ENCODE measurements at places on chromosomes 6 and 20.

- DNase-seq: peak; percentile 59
Measured at GRCh38 chr20:16476032-16476431, 97.2 kb downstream of the KIF16B start.

- no peak for DNase-seq
Measured at GRCh38 chr6:44627091-44627882, 239.8 kb downstream of the CDC5L start.

DNA sequence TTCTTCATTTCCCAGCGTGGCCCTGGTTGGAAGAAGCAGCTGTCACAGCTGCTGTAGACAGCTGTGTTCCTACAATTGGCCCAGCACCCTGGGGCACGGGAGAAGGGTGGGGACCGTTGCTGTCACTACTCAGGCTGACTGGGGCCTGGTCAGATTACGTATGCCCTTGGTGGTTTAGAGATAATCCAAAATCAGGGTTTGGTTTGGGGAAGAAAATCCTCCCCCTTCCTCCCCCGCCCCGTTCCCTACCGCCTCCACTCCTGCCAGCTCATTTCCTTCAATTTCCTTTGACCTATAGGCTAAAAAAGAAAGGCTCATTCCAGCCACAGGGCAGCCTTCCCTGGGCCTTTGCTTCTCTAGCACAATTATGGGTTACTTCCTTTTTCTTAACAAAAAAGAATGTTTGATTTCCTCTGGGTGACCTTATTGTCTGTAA lies 292.7 kb downstream of the ESR1 start:
- DNase-seq: no peak

DNA sequence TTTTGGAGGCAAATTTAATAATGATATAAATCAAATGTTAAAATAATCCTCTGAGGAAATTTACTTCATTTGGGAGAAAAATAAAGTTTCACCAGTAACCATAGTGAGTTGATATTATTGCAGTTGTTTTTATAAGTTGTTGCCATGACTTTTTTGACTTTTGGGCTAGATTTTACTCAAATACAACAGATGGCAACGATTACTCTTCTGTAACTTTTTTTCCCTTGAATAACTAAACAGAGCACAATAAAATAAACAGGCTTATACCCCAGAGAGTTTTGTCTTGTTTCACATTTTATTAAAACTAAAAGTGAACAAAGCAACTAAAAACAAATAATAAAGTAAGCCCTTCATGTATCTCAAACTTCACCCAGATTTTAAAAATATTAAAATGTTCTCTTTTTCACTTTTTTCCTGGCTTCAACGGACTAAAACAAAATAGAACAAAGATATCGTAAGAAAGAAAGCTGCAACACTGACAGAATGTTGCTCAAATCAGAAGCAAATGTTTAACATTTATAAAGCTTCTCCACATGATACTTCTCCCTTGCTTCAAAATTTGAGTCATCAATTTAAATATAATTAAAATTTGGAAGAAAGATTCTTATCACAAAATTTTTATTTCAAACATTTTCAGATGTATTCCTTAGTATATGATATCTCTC lies 42.5 kb upstream of the BMP5 start:
- no peak for DNase-seq

DNA sequence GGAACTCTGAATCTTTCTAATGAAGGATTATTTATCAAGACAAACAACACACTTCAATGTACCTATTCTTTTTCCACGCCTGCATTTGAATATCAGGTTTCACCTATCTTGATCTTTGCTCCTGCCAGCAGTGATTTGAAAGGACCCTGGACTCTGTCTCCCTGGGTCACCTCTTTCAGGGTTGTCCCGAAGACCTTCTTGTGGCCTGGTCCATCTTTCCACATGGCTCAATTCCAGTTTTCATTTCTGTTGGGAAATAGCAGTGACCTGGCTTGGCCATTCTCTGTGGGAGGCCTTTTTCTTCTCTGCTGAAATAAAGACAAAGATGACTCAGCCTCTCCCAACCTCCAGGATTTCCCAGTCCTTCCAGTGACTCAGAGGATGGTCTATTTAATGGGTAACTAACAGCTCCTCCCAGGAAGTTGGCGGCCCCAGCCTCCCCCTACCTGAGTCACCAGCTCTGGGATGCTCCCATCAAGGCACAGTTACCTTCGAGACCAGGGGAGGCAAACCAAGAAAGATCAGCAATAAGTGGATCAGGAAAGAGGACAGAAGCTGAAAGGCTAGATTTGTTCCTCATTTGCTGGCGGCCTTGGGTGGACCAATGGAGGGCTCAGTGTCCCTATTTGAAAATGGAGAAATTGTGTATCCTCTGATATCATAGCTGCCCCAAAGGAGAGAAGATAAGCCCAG lies 120.2 kb upstream of the RNF24 start:
- no peak for DNase-seq

- DNase-seq: no peak
Measured at GRCh38 chr20:40849456-40849855, 160.4 kb upstream of the MAFB start.

- DNase-seq: peak; percentile 32
Measured at GRCh38 chr6:61809004-61809595, 476.9 kb downstream of the KHDRBS2 start.

DNA sequence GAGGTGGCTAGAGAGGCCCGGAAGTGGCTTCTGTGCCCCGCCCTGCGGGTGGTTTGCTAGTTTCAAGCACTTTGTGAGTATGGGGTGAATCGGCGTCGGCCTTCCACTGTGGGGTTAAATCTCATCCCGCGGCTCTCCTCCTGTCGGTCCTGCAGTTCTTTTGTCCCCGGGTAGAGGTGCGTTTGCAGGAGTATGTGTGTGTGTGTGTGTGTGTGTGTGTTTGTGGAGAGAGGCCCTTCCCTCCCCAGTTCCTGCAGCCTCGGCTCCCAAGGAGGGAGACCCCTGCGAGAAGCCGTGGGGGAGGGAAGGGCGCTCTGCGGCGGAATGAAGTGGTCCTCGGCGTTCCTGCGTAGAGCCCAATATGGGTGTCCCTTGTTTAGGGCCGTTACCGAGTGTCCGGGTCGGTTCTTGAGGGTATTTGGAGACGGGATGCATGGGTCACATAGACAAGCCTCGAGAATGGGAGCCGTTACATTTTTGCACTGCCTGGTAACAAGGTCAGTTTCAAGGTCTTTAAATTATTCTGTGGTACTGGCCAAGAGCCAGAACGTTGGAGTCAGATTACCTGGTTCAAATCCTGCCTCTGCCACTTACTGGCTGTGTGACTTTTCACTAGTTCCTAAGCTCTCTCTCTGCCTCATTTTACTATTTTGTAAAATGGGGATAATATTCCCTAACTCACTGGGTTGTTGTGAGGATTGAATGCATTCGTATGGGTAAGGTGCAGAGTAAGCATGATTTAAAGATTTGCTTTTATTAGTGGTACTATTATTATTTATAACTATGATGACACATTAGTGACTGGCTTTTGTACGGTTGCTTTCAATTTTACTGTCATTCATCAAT lies at the start of gene ZKSCAN3:
TSS of gene ZKSCAN3 (plus strand) at position 56 of the 846 bp plus-strand sequence. CDS start 9,640 bp downstream, outside the sequence.
- DNase-seq: peak; percentile 77

- DNase-seq: peak; percentile 76
Measured at GRCh38 chr6:162856885-162857284, 129.1 kb downstream of the PACRG start.

DNA sequence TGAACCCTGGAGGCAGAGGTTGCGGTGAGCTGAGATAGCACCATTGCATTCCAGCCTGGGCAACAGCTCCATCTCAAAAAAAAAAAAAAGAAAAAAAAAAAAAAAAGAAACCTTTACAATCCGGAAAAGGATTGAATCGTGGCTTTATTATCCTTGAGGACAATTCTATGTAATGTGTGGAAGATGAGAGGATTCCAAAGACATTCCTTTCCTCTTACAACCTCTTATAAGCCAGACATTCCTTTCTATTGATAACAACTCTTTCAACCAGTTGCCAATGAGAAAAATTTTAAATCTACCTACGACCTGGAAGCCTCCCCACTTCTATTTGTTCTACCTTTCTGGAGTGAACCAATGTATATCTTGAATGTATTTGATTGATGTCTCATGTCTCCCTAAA lies 91.2 kb upstream of the EEF1E1 start:
- no peak for DNase-seq

DNA sequence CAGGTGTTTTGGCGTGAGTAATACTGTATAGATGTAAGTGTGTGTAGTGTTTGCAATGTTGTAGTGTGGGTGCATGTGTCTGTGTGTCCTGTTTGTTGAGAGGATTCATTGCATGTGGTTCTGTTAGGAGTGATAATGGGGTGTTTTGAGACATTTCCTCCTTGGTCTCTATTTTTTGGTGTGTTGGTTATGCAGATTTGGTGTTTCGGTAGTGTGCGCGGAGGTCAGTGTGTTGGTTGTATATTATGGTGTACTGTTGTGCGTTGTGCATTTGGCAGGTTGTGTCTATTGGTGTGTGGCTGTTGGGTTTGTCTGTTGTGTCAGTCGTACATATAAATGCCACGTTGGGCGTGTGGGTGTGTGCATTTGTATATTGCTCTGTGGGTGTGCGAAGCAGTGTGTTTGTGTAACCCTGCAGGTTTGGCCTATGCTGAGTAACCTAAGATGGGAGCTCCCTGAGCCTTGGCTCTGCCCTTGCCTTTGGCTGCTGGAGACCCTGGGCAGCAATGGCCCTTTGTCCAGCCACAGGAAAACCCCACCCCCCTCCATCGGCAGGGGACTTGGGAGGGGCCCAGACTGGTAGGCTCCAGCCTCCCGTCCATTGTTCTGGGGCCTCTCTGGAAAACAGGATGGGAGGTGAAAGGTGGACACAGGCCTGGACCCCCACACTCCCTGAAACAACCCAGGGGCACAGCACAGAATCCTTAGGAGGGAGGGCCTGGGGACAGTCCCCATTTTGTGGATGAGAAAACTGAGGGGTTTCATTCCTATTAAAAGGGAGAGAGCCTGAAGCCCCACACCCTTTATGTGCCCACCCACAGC lies 10.3 kb upstream of the ID1 start:
- DNase-seq: no peak

DNA sequence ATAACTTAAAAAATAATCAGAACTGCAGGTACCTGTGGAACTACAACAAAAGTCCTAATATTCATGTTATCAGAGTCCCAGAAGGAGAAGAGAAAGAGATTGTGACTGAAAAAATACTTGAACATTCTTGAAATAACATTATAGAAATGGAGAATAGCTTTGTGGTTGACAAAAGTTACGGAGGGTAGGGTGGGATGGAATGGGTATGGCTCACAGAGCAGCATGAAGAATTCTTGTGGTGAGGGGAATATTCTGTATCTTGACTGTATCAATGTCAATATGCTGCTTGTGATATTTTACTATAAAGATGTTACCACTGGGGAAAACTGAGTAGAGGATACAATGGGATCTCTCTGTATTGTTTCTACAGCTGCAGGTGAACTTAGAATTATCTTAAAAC lies 122.5 kb downstream of the DST start:
- DNase-seq: no peak

DNA sequence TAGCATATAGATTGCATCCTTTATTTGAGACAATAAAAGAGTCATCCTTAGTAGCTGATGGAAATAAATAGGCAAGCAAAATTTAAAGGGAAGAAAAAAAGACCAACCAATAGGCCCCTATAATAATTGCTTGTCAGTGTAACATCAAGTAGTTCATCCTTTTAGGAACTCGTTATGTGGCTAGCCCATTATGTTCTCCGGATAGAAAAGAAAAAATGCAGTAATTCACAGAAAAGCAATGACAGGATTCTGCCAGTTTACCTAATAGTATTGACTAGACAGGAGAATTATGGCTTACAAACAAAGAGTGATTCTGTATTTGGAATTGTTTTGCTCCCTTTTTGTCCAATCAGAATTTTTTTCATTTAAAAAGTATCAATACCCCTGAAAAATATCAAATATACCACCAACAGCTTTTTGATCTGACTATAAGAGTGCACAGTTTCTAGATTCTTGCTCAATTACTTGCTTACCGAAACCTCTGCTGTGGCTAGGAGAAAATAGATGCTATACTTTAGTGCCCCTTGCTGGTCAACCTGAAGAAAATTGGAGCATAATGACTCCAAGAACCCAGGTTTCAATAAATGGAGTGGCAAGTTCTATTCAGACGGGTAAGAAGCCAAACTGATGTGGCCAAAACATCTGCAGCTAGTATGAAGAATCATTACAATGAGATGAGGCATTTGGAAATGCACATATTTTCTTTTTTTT lies 91.5 kb upstream of the SASH1 start:
- DNase-seq: no peak

- no peak for DNase-seq
Measured at GRCh38 chr20:46699651-46700359, 9.6 kb upstream of the SLC2A10 start.

DNA sequence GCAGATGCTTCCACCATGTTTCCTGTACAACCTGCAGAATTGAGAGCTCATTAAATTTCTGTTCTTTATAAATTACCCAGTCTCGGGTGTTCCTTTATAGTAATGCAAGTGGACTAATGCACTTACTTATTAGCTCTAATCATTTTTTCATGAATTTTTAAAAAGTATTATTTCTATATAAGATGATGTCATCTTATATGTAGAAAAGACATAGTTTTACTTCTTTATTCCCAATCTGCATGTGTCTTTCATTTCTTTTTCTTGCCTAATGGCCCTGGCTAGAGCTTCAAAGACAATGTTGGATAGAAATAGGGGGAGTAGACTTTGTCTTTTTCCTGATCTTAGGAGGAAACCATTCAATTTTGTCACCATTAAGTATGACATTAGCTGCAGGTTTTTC lies 27.8 kb downstream of the OTOR start:
- no peak for DNase-seq

DNA sequence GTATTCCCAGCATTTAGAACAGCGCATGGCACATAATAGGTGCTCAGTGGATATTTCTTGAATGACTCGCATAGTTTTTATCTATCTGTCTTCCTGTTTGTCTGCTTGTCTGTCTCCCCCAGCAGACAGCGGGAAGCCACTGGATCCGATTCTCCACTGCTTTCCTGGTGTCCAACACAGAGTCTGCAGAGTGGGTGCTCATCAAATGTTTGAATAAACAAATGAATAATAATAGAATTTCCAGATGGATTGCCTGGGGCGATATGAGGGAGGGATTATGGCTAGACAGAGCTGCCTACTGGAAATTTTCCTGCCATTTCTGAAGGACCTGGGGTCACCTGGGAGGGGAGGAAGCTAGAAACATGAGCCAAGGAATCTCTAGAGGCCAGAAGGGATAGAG lies 18.9 kb downstream of the CDH22 start:
- DNase-seq: no peak

DNA sequence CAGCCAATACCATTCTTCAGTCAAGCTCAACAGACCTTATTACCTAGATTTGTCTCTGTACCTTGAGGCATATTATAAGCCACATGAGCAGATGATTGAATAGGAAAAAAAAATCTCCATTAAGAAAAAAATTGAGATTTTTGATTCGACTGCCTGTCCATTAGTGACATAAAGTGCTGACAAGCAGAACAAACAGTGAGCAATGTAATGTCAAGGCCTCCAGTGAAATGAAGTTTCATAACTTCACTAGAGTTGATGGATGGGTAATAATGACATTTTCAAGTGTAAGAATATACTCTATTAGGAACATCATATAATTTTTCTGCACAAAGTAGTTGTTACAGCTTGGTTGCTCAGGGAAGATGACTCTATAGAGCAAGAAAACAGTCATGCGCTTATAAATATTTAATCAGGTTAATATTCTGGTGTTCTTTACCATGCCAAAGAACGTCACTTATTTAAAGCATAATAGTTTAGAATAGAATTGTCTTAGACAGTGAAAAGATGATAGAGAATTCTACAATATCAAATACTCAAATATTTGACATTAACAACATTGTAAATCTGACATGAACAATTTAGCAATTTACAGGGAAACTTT lies 783.7 kb downstream of the EPHA7 start:
- DNase-seq: no peak

Measured in renal cortex interstitium (tissue), 15 donors.